NCI-H446 (cell line): ENCODE measurements at places on chromosomes 12 and 14.

GRCh38 chr12:1533205-1533601 lies 61.2 kb downstream of the FBXL14 start:
- no peak for DNase-seq

GRCh38 chr12:67137256-67137655 lies 131.9 kb upstream of the CAND1 start:
- no peak for DNase-seq

DNA sequence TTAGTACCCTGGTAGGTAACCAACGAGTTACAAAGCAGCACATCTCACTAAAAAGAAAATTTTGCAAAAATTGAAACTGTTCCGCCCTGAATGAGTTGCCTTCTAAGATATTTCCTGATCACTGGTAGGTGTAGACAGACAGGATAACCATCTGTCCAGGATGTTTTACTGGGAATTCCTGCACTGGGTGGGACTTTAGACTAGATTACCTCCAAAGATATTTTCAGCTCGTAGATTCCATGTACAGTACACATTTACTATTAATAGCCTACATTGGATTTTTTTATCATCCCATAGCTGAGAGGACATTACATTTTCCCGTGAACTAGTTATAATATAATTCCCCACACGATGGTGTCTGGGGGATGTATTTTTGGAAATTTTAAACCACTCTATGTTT lies 139.6 kb downstream of the DYRK2 start:
- DNase-seq = no peak

GRCh38 chr14:93654599-93654998 lies 133.7 kb downstream of the PRIMA1 start:
- no peak for DNase-seq
